ENCODE measurements at places on chromosomes 7 and 10.

GRCh38 chr7:36683695-36684357, 40.5 kb downstream of the AOAH start:
- no peak for DNase-seq

GRCh38 chr10:95756809-95757684, 1.1 kb downstream of the ENTPD1 start:
- no peak for DNase-seq

DNA sequence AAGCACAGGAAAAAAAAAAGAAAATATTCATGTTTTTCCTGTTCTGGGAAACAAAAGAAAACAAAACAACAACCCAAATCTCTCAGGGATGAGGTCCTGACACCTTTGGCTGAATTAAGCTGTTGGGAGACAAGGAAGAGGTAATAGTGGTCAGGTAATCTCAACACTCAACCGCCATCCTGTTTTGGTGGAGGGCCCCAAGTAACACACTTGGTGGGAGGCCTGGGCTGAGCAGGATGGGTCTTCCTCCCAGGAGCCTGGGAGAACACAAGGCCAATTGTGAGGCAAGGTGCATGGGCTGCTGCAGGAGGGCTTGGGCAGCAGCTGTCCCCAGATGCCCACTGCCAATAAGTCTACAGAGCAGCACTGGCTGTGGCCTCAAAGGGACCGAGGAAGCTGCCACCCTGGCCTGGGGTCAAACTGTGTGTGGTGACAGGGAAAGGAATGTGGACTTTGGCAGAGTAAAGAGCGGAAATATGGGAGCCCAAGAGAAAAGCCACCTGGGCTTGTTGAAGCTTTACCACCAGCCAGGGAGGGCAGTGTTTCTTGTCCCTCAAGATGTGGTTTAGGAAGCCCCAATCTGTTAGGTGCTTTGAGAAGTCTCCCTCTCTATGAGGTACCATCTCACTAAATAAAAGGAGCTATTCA, 93.5 kb upstream of the SLC25A13 start:
- DNase-seq = no peak

GRCh38 chr10:84084342-84084741, 55.0 kb upstream of the GHITM start:
- no peak for DNase-seq

- peak; percentile 6 for DNase-seq
Observed at GRCh38 chr7:144738708-144739314, 97.0 kb downstream of the TPK1 start.

- no peak for DNase-seq
Observed at GRCh38 chr10:102850025-102850518, 4.0 kb upstream of the BORCS7 start.

DNA sequence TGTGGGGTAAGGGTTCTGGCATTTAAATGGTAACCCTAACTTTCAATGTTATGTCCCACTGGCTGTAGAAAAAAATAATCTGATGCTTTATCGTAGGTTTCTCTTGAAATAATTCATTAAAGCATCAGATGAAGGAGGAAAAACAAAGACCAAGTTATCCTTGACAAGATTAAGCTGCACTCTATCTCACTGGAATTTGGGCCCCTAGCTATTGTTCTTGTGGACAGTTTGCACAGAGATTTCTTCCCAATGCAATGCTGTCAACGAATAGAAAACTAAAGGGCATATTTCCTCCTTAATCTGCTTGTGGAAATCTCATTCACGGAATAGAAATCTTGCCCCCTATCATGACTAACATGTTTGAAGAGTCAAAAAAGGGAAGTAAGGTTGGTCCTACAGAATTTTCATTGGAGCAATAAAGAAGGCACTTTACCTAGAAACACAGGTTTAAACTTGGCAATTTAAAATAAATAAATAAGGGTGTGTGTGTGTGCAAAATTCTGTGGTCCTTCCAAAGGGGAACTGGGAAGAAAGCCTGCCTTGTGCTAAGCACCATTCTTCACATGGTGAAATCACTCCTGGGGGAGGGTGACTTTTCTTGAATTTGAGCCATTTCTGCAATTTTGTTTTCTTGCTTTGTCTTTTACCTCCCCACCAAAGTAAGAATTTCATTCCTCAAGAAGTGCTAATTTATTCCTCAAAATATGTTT, 242.8 kb downstream of the GLI3 start:
- no peak for DNase-seq

DNA sequence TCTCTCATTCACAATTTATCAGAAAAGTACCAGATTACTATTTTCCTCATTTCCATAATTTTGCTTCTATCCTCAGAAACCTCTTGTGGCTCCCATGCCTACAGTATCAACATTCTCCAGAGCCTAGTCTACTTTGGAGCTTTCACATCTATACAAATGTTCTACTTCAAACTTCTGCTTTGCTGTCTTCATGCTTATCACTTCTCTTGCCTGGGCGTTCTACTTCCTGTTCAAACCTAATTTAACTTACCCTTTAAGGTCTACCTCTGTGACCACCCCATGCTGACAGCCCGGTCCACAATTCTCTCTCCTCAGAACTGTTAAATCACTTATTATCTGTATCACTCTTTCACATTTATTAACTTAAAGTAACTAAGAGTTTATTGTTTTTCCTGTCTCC, 6.1 kb upstream of the PTPN12 start:
- no peak for DNase-seq

GRCh38 chr10:62115842-62116241, 152.8 kb downstream of the RTKN2 start:
- DNase-seq = no peak

All from activated CD4-positive, alpha-beta T cell treated with anti-CD3 and anti-CD28 coated beads for 4 hours (primary cell).